ENCODE measurements at places on chromosomes 7 and 10.

GRCh38 chr10:77417359-77417758 is 220.2 kb downstream of the KCNMA1 start:
- DNase-seq: no peak

DNA sequence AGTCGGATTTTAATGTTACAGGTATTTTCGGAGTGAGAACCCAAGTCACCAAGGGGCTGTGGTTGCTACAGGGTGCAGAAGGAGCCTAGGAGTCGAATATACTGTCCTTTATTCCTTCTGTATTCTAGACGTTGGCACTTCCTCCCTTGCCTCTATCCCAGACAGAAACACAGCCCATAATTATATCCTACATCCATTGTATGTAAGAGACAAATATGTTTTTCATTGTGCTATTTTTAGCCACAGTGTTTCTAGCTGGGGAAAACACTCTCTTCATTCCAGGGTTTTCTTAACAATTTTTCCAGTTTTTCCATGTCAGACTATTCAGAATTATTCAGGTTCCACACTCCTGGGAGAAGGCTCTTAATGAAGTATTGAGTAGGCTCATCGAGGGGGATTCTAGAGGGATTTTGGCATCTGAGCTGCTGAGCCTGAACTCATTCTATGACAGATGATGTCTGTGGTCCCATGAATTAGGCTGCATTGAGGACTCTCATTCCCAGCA is 32.6 kb downstream of the KIAA1217 start:
- DNase-seq: no peak

- DNase-seq: no peak
Measured at GRCh38 chr10:121713486-121713885, 115.2 kb upstream of the FGFR2 start.

DNA sequence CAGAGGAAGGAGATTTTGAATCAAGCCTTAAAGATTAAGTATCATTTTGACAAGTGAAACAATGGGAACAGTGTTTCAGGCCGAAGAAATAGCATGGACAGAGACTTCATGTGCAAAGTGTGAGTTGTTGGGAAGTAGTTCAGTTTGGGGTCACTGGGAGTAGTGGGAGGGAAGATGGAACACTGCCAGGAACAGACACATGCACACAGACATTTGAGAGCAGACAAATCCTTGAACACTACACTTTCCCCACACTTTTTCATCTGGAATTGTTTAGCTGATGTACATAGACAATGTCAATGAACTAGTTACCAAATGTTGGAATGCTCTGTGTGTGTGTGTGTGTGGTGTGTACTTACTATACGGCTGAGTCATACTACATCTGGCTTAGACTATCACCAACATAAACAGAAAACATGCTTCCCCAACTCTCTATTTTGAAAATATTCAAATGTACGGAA is 52.4 kb upstream of the LRRC17 start:
- no peak for DNase-seq

DNA sequence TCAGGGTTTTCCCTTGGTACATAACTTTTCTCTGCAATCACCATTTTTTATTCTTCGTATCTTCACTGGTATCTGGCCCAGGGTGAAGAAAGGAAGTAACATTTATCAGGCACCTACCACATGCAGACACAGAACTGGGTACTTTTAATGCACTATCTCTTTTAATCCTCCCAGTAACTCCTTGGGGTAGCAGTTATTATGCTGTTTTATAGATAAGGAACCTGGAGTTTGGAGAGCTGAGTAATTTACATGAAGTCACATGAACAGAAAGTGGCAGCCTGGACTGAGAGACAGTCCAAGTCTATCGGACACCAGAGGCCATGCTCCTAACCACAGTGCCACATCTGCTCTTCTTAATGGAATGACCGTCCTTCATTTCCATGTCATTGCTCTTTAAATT is 117.1 kb upstream of the PODXL start:
- no peak for DNase-seq

Data from HS-5 (cell line).